ENCODE measurements at places on chromosomes 12 and 14.
A peak's percentile ranks its signal among the peaks of the same experiment; 100 is the strongest.

- DNase-seq, result peak; percentile 4
Observed at GRCh38 chr12:9925705-9926393, 6.3 kb downstream of the CLEC2A start.

DNA sequence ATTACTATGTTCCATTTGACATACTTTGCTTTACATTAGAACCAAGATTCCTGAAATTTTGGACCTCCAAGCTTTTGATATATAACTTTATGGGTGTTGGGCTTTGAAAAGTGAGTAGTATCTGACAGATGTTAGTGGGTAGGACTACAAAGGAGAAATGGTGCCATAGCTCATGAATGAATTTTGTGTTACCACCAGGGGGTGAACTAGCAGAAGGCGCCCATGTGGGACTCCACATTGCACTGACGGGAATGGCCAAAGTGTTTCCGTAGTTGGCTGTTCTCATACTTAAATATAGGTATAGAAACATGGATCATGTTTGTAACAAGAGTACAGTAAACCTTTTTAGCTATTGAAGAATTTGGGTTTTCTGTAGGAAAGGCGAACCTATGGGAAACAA, 337.5 kb downstream of the FLRT2 start:
- DNase-seq, result no peak

DNA sequence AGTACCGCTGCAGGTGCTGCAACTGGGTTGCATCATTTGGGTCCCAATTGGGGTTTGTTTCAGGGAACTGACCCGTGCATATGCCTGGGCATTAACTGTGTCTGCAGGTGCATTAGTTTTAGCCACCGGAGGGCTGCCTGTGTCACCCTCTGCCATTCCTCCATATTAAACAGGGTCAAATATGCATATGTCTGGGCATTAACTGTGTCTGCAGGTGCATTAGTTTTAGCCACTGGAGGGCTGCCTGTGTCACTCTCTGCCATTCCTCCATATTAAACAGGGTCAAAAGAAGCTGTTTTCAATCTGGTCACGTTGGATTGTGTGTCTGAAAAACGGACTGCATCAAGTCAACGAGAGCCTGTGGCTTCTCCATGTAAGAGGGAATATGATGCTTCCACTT, 1317.0 kb downstream of the TMEM121 start:
- no peak for DNase-seq

GRCh38 chr14:89618330-89618708, 201.3 kb upstream of the FOXN3 start:
- DNase-seq, result no peak
